ENCODE measurements at places on chromosomes 6 and 20.

- DNase-seq: no peak
These were observed 629.8 kb downstream of the CDH26 start for GRCh38 chr20:60587986-60588385.

- DNase-seq: no peak
These were observed 11.6 kb upstream of the NTSR1 start for GRCh38 chr20:62696989-62697388.

DNA sequence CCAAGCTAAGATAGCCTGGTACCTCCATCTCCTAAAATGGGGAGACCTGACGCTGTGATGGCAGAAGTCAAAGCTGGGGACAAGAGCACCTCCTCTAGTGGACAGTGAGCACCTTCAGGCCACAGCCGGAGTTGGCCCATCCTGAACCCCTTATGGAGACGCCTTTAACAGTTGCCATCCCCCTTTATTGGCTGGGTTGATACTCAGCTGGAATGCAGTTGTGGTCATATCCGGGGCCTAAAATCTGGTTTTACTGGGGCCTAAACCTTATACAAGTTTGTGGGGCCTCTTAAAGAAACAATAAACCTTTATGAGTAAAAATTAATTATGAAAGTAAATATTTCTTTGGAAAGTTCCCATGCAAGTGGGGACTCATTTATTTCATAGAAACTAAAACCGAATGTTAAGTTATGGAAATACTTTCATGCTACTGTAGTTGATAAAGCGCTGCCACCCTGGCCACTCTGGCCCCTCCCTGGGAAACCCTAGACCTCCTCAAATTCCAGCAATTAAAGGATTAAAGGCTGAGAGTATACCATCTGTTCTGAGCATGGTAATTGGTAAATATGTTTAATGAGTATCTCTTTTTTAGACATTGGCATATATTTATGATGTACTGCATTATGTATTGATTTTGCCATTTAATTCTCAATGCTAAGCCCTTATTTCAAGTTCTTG lies 95.1 kb upstream of the SASH1 start:
- no peak for DNase-seq

GRCh38 chr20:20699917-20700316 lies 12.5 kb downstream of the RALGAPA2 start:
- DNase-seq: no peak

- no peak for DNase-seq
These were observed 32.4 kb downstream of the NQO2 start for GRCh38 chr6:3031857-3032640.

GRCh38 chr6:72328775-72329174 lies 293.1 kb upstream of the KCNQ5 start:
- DNase-seq: no peak
